T-helper 17 cell (primary cell): ENCODE measurements at places on chromosomes 6 and 20.

DNA sequence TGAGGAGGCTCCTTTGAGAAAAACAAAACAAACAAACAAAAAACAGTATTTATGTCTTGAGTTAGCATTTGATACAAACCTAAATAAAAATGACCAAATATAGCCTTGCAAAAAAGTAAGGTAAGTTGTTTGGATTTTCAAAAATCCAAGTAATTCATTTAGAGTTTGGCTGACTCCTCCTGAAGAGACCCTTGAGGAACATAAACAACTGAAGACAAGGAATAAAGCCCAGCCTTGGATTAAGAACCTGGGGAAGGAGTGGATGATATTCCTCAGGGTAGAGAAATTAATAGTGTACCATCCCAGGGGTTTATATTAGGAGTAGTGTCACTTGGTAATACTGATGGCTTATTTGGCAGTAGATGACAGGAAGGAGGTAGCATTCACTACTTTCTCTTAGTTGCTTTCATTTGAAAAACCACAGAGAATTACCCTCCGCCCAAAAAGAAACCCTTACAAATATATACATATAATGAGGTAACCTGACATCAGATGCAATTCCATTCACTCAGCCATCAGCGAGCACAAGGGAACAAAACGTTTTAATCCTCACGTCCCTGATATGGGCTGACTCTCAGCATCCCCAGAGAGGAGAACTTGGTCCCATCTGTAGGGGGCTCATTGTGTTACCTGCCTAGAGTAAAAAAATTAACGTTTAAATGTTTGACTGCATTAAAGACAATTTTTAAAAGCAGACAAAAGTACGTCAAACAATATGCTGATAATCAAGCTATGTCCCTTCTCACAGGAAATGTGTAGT lies 57.0 kb downstream of the SOBP start:
- no peak for DNase-seq

GRCh38 chr6:39923861-39924260 lies 10.4 kb downstream of the MOCS1 start:
- DNase-seq = no peak

DNA sequence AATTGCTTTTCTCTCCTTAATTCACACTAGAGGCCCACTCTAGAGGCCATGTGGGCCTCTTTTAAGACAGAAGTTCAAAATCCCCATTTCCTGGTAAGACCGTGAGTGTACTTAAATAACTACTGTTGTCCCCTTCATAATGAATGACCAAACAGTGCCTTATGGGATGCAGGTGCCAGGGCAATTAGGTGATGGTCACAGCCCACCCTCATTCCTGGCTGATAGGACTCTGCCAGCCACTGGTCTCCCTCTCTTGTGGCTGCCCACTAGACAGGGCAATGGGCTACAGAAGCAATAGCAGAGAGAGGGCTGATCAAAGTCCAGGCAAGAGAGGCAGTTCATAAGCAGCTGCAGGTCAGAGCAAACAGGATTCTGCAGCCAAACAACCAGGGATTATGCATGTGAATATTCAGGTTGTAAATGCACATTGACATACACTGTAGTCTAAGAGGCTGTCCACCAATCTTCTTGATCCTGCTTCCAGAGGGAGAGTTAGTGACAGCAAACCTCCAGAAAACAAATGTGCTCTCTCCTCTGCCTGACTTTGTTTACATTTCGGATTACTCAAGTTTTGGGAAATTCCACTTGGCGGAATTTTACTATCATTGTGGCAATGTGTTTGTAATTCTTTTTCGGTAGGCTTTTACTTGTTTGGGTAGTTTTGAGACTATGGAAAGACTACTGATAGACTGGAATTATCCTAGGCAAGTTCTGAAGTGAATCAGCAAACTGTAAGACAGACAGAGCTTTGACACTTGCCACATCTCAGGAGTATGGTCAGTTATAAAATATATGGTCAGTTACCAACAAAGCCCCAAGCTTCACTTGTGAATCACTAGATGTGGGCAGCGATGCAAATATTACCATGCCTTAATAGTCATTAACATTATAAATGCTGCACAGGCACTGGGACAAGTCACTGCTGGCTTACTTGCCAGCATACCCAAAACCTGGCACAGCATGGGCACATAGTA lies 12.8 kb downstream of the PTPRK start:
- no peak for DNase-seq

GRCh38 chr6:6315660-6316059 lies 4.8 kb downstream of the F13A1 start:
- DNase-seq = no peak

GRCh38 chr20:34824806-34825529 lies 483 bp downstream of the NCOA6 start:
- peak; percentile 70 for DNase-seq

DNA sequence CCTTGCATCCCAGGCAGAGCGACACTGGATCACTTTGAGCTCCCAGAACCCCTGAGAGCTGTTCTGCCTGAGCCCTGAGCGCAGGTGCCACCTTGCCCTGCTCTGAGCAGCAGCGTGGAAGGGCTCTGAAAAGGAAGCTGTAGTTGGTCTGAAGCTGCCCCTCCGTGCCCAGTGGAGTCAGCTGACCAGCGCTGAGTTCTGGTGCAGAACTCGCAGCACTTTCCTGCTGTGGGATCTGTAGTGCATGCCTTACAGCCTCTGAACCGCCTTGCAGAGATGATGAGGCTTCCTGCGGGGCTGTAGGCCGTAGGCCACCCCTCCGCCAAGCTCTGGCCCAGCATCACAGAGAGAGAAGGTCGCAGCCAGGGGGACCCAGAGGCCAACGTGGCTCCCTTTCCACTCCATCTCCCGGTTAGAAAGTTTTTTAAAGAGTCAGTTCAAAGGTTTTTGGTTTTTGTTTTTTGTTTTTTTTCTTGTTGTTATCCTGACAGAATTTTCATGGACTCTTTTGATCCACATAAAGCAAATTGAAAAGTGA lies 158.3 kb upstream of the CST7 start:
- no peak for DNase-seq

GRCh38 chr6:46135176-46135575 lies 5.4 kb downstream of the ENPP4 start:
- no peak for DNase-seq
